Cortex of kidney (tissue), 1 donor: ENCODE measurements at places on chromosomes 7 and 10.

GRCh38 chr7:156795415-156795814 is 97.6 kb downstream of the LMBR1 start:
- no peak for DNase-seq

DNA sequence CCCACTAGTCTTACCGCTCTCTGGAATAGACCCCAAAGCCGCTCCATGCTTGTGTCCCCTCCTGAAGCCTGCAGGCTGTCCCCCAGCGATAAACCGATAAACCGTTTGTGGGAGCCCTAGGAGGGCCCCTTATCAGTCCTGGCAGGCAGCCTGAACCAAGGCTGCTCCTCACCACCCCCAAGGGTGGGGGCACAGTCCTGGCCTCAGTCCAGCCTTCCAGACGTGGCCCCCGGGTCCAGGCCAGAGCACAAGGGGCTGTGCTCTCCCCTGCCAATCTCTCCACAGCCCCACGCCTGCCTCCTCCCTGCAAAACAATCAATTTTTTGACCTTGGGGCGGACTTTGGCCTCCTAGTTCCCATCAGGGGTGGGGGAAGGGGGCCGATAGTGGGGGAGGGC is at the start of gene TFR2:
TFR2 (minus strand) TSS at position 90 of the 397 bp plus-strand sequence; CDS start at position 47, 43 bp downstream.
- no peak for DNase-seq

DNA sequence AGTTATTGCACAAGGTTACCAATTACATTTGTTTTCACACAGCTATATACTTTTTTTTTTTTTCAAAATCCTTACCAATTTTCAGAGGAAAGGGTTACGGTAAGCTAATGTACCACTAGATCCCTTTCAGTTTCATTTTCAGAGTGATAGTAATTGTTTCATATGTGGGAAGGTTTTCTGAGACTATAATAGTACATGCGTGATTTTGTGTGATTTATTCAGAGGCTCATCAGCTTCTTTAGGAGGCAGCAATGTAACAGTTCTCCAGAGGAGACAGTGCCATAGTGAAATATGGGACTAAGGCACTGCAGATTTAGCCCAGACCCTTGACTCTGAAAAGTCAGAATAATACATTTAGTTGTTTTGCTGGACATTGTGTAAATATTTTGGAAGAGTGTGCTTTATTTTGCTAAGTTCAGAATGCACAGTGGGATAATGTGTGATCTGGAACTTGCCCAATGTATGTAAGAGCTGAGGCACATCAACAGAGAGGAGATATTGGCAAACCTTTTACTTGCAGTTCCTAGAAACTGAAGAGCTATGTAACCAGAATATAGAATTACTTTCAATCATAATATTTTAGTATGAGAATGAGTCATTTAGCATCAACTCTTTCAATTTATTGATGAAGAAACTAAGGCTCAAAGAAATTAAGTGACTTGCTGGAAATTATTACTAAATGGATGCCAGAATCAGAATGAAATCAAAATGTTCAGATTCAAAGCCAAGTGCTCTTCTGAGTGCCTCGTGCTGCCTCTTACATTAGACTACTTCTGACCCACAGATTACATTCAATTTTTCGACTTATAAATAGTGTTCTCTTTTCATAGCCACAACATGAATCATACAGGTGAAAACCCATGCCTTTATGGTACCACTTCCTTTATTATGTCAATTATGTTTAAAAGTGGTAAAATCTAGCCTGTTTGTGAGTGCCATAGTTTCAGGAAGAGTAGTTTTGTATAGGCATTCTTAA is 207.7 kb upstream of the TEX47 start:
- no peak for DNase-seq

DNA sequence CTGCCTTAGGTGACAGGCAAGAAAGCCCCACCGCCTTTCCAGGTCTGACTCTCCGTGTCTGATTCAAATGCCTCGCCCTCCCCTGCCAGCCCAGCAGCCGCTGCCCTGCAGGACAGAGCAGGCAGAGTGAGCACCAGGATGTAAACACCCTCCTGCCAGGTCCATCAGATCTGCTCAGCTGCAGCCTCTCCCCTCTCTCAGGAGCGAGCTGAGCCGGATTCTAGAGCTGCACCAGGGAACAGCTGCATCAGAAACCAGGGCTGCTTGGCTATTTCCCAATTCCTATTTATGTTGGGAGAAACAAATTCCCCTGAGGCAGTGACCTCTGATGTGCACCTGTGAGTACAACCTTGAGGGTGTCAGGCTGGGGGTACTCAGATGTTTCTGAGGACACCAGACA is 121.5 kb upstream of the ZMIZ1 start:
- no peak for DNase-seq

DNA sequence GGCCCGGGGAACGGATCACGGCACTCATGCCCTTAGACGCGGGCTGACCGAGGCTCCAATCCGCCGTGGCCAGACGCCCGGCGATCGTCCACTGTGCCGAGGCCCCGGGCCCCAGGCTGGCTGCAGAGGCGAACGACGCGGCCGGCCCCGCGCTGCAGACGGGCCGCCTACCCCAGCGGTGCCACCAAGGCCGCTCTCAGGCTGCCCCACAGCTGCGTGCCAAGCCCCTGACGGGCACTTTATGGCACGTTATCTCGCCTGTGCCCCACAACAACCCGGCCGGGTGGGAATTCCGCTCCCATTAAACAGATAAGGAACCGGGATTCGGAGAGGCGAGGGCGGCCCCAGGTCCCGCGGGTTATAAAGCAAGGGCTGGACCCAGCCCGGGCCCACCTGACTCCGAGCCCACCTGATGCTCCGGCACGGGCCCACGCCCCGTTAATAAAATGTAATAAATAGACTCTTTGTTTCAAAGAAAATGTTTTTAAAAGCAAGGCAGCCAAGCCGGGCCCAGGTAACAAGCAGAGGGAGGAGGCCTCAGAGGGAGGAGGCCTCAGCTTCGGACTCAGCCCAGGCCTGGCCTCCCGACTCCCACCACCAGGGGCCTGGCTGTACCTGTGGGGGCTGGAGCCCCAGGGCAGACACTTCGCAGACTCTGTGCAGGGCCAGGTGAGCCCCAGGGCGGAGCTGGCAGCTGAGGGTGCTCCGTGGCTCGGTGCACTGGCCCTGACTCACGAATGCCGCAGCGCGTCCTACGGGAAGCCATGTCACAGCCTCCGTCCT is 79.7 kb downstream of the FOXL3 start:
- no peak for DNase-seq

DNA sequence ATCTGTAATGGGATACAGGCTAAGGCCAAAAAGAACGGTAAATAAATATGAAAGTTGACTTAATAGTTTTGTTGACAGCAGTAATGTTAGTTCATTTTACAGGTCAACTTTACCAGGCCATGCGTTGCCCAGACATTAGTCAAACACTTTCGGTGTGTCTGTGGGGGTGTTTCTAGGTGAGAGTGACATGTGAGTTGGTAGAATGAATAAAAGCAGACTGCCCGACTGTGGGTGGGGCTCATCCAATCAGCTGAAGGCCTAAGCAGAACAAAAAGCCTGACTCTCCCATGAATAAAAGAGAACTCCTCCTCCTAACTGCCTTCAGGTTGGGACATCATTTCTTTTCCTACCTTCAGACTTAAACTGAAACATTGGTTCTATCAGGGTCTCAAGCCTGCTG is 132.3 kb downstream of the MTPAP start:
- DNase-seq: no peak

DNA sequence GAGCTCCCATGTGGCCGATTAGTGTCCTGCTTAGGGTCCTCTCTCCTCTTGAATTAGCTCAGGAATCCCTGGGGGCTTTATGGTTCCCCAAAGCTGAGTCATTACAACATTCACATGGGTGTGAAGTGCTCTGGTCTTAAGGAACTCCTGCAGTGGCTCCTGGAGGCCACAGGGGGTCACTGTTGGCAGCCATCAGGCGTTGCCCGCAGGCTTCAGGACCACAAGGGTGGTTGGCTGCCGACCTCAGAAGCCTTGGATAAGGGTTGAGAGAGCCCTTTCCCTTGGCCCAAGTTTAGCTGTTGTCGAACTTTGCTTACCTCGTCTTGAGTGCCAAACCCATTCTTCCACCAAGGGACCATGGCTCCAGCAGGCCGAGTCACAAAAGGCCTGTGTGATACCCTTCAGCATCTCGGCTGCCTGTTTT is 61.7 kb downstream of the SH2D4B start:
- no peak for DNase-seq

DNA sequence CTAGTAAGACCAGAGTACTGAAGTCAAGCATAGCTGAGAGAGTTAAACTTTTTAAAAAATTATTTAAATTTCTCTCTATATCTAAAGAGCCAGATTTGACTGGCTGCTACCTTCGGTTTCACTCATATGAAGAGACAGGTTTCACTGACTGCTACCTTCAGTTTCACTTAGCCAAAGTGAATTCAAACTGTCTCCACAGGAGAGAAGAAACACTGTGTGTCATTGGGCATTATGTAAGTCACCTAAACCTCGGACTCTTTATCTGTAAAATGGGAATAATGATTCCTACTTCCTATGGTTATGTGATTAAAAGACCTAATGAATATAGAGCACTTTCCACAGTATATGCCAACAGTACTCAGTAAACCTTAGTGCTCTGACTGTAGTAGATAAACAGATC is 41.6 kb upstream of the MET start:
- no peak for DNase-seq

GRCh38 chr10:46068905-46069304 is 22.8 kb upstream of the MSMB start:
- DNase-seq: no peak

GRCh38 chr10:123249894-123250293 is 95.7 kb downstream of the BUB3 start:
- no peak for DNase-seq

DNA sequence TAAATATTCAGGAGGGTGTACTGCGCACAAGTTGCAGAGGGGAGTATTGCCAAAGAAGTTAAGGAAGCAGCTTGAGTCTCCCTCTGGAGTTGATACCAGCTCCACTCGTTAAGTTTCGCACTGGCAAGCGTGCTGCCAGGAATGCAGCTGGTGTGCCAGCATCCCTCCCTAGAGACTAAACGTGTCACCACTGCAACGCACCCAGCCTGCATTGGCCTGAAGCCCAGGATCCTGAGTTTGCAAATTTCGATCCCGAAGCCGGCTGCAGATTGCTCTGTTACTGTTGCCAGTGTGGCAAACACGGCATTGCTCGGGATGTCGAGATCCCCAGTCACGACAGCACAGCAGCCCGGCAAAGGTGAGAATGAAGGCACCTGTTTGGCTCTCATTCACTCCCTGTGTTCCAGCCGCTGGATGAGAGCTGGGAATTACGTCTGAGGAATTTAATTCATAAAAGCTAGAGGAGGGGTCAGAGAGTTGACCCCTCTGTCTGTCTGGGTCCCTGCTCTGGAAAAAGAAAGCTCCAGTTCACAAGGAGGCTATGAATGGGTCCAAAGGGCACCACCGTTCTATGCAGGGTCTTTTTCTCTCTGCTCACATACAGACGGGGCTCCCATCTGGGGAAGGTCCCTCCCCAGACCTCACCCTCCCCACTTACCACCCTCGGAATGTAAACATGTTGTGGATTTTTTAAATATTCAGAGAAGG is 61.0 kb downstream of the NRP1 start:
- DNase-seq: no peak

- DNase-seq: no peak
Observed at GRCh38 chr7:28311670-28312069, 100.6 kb upstream of the CREB5 start.
